Stimulated activated CD8-positive, alpha-beta memory T cell treated with anti-CD3 and anti-CD28 coated beads, Interleukin-7, amount 100 ng/mL, for 1 hour (primary cell): ENCODE measurements at places on chromosomes 1 and 21.

GRCh38 chr1:93061895-93062792 is 16.9 kb upstream of the MTF2 start:
- no peak for DNase-seq

DNA sequence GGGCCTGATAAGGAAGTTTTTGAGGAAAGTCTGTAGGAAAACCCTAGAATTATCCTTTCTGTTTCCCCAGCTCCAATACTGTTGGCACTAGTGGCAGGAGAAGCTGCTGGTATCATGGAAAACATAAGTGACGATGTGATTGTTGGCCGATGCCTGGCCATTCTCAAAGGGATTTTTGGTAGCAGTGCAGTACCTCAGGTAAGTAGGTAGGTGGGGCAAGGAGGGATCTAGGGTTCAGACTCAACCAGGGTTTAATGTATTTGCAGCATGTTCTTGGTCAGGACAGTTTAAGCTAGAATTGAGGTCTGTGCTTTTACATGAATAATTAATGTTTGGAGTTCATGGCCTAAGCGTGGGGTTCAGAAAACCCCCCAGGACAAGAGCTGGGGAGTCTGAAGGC is 62.1 kb downstream of the KDM1A start:
- DNase-seq, result no peak

GRCh38 chr1:228211531-228212414 is 3.9 kb downstream of the OBSCN start:
- DNase-seq, result no peak

DNA sequence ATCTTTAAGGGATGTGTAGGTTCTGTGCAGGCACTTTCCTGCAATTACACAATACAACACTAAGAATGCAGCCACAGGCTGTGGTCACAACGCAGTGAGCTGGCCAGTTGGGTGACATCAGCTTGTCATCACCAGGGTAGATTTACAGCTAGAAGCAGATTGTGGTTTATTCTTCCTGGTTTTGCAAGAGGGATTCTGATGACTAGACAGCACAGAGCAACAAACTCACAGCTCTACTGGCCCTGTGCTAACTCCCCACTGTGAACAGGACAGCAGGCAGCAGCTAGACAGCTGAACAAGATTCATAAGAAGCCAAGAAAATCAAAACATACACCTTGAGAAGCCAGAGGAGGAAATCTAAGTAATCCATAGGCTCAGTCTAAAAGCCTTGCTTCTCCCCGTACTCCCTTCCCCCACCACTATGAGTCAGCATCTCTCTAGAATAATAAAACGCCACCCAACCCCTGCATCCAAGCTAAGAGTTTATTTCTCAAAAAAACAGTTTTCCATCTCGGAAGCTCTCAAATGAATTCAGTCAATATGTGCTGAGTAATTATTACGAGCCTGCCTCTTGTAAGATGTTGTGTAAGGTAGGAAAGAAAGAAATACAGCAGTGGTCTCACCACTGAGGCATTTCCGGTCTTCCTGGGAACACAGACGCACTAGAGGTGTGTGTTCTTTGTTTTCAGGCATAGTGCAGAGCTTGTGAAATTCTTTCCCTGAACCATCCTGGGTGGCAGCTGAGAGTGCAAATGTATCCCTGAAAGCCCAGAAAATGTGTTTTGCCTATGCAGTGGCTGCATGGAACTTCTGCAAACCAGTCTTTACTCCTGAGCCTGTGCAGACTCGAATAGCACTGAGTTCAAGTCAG is 162.8 kb downstream of the NTPCR start:
- no peak for DNase-seq

DNA sequence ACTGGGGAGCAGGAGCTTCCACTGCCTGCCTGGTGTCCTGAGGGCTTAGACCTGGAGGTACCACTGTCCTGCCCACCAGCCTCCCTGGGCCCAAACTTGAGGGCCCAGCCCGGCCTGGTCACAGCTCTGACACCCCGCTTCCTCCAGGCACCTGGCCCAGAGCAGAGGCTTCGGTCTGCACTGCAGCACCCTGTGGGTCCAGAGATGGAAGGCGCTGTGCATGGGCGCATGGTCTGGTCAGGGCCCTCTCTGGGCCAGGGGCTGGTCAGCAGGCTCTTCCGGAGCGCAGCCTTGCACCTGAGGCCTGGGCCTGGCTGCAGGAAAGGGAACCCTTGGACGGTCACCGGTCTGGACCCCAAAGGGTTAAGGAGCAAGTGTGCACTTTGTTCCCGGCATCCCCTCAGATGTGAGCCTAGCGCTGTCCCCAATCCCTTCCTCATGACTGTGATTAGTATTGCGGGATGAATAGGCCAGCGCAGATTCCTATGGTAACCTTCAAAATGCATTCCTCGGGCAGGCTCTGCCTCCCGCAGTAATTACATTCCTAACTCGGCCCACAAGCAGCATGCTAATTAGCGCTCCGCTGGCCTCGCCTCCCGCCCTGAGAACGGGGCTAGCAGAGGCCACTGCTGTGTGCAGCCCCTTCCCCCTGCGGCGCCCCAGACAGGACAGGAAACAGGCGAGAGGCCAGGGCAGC is 36.3 kb downstream of the PRDM16 start:
- DNase-seq, result no peak

DNA sequence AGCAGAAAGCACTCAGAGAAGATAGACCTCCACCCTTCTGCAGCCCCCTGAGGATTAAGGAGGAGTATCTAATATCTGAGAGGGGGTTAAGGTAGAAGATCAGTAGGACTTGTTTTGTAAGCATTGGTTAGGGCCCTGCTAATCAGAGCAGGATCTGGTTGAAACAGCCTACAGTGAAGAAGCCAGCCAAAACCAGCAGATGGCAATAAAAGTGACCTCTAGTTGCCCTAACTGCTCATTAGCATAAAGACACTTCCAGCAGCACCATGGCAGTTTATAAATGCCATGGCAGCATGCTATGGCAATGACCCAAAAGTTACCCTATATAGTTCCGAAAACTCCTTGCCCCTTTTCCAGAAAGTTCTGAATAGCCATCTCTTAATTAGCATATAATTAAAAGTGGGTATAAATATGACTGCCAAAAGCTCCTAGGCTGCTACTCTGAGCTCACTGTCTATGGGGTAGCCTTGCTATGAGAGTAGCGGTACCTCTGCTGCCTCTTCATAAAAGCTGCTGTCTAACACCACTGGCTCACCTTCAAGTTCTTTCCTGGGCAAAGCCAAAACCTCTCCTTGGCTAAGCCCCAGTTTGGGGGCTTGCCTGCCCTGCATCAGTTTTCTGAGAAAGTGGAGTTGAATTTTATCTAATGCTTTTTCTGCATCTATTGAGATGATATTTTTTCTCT is 254.2 kb downstream of the PAPPA2 start:
- DNase-seq, result no peak

GRCh38 chr1:54241364-54241763 is 41.4 kb downstream of the MRPL37 start:
- no peak for DNase-seq

DNA sequence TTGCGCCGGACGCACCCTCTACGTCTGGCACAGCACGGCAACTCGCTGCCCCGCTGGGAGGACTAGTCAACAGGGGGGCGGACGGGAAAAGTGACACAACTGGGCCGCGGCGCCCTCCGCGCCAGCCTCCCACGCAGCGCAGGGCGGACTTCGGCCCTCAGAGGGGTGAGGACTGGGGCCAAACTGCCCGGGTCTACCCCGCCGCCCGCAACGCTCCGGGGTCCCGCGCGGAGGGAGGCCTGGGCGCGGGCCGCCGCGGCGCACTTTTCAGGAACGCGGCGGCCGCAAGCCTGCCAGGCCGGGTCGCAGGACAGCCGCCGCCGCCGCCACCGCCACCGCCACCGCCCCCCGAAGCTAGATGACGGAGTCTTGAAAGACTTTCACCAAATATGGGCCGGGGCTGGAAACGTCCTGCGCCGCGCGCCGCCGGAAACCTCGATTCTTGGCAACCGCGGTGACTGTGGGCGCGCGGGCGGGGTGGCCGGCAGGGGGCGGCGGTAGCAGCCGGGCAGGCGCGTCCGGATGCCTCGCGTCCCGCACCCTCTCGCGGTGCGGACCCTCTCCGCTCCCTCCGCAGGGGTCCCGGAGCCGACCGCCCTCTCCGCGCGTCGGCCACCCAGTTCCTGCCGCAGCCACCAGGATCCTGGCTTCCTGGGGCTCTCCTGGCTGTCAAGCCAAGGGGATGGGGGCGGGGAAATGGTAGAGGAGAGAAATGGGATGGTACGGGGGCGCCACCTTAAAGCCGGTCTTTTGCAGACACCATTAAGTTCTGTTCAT is 3.7 kb upstream of the CCN1 start:
- DNase-seq, result no peak

DNA sequence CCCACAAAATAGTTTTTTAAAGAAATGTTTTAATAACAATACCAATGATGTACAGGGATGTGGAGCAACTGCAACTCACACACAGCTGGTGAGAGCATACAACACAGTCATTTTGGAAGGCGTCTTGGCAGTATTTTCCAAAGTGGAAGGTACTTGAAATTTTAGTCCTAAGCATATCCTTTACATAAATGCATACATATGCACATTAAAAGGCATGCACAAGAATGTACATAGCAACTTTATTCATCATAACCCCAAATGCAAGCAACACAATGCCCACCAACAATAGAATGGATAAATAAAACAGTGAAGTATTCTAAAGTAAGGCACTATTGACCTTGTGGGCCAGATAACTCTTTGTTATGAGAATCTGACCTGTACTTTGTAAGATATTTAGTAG is 310.1 kb upstream of the ADGRL2 start:
- no peak for DNase-seq

GRCh38 chr1:117696561-117696960 is 90.7 kb downstream of the TENT5C start:
- DNase-seq, result no peak

DNA sequence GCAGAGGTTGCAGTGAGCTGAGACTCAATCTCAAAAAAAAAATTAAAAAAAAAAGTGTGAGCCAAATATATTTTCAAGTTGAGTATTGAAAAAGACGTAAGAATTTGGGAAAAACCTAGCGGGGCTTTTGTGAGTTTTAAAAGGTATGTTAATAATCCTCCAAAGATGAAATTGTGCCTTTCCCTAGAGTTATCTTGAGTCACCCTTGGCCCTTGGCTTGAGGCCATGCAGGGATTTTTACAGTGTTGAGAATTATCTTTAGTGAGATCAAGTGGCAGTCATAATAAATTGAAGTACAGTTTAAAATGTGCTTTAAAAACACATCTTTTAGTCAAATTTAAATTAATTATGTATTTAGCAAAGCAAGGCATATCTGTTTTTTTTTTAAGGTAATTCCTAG is 32.7 kb downstream of the PPP2R5A start:
- no peak for DNase-seq

DNA sequence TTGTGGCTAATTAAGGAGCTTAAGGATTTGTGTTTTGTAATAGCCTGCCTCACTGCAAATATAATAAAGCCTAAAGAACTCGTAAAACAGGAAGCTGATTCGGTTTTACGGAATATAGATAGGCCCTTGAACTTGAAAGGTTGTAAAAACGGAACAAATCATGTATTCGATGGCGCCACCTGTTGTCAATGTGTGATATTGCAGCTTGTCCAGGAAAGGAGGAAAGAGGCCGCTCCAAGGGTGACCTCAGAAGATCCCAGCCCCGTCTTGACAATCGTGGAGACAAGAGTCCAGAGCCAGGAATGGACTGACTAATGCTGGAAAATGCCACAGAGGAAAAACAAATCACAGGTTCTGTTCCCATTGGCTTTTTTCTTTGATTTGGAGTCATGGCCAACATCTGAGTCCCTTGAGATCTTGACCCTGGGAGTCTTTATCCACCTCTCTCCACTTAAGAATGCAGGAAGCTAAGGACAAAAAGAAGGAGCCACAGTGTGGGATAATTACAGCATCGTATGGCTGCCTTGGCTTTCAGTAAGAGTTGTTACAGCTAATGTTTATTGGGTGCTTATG is 7.0 kb upstream of the IGSF21 start:
- DNase-seq, result no peak

GRCh38 chr1:218377143-218377660 is 32.1 kb downstream of the TGFB2 start:
- DNase-seq, result peak; percentile 3

GRCh38 chr1:71861022-71861421 is 421.3 kb downstream of the NEGR1 start:
- no peak for DNase-seq

DNA sequence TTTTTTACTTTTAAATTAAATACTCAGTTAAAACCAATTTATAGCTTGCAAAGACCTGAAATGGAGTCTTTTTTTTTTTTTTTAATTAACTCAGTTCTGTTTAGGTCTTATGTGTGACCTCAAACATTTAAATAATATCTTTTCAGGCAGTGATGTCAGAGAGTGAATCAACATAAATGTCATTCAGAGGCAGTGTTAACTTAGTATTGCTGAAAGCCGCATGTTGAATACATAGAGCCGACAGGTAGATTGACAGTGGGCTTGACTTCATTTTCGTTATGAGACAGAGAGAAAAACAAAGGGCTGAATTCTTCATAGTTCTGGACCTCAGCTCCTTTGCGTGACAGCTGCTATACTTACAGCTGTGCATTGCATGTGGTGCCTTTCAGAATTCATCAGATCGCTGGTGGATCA is 51.5 kb downstream of the PRDM2 start:
- no peak for DNase-seq

DNA sequence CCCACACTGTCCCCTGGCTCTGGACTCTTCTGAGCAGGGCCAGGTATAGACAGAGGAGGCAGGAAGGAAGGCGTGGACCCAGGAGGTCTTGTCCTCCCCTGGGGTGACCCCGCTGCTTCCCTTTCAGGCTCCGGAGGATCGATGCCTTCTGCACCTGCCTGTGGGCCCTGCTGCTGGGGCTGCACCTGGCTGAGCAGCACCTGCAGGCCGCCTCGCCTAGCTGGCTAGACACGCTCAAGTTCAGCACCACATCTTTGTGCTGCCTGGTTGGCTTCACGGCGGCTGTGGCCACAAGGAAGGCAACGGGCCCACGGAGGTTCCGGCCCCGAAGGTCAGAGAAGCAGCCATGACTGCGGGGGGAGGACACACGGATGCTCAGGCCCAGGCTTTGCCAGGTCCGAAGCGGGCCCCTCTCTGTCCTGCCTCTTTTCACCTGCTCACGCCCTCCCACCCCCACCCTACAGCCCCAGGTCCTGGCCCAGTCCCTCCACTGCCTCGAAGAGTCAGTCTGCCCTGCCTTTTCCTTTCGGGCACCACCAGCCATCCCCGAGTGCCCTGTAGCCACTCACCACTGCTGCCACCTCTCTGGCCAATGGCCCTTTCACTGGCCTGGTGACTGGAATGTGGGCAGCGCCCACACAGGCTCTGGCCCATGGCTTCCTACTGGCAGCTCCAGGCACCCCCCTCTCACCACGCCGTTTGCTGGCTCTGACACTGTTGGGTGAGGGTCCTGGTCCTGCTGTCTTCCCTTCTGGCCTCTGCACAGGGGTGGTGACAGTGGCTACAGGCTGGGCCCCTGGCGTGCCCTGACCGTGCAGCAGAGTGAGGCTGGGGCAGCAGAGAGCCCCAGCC is 13.5 kb downstream of the TMEM201 start:
- DNase-seq, result no peak

GRCh38 chr1:228041316-228041715 is 34.5 kb downstream of the WNT3A start:
- no peak for DNase-seq

GRCh38 chr1:32116531-32116930 is 8.7 kb downstream of the KPNA6 start:
- DNase-seq, result no peak

GRCh38 chr1:44621841-44622286 is 52.4 kb downstream of the TMEM53 start:
- DNase-seq, result no peak

- no peak for DNase-seq
Observed at GRCh38 chr1:234372011-234372757, 1.1 kb upstream of the COA6 start.
